CD4-positive, alpha-beta memory T cell (primary cell): ENCODE measurements at places on chromosomes 7 and 10. TPM values are rescaled to one million over a fixed set of nuclear protein-coding genes. Genes with fewer than 3 reads are reported as not detected.

DNA sequence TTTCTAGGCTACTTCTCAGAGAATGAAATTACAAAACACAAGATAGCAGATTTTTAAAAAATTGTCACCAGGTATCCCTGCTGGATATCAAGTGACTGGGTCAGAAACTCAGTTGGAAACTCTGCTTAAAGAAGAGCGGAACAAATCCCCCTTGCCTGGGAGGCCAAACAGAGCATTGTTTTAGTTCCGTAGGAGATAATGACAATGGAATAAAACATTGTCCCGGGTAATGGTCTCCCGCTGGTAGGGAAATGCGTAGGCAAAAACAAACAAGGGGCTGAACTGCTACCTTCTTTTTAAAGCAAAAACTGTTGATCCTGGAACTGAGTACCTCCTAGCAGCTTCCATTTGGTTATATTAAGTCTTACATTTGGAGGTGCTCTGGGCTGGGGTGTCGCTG lies 21.3 kb upstream of the VAX1 start:
- no peak overlapping the region for H3K27ac ChIP-seq
- no peak overlapping the region for H3K4me3 ChIP-seq
- H3K36me3 ChIP-seq, result no peaks in the 10 kb centered on the region
- H3K4me1 ChIP-seq, result peaks cover 14% of the 10 kb centered on the region
- H3K27me3 ChIP-seq, result peaks cover 35% of the 10 kb centered on the region

Gene UCMA
- not detected for total RNA-seq

GRCh38 chr10:78358982-78359381 lies 325.3 kb downstream of the RPS24 start:
- H3K4me3 ChIP-seq, result no peak overlapping the region
- no peak overlapping the region for H3K27ac ChIP-seq
- H3K27me3 ChIP-seq, result no peaks in the 10 kb centered on the region
- H3K4me1 ChIP-seq, result no peaks in the 10 kb centered on the region
- H3K36me3 ChIP-seq, result no peaks in the 10 kb centered on the region

DNA sequence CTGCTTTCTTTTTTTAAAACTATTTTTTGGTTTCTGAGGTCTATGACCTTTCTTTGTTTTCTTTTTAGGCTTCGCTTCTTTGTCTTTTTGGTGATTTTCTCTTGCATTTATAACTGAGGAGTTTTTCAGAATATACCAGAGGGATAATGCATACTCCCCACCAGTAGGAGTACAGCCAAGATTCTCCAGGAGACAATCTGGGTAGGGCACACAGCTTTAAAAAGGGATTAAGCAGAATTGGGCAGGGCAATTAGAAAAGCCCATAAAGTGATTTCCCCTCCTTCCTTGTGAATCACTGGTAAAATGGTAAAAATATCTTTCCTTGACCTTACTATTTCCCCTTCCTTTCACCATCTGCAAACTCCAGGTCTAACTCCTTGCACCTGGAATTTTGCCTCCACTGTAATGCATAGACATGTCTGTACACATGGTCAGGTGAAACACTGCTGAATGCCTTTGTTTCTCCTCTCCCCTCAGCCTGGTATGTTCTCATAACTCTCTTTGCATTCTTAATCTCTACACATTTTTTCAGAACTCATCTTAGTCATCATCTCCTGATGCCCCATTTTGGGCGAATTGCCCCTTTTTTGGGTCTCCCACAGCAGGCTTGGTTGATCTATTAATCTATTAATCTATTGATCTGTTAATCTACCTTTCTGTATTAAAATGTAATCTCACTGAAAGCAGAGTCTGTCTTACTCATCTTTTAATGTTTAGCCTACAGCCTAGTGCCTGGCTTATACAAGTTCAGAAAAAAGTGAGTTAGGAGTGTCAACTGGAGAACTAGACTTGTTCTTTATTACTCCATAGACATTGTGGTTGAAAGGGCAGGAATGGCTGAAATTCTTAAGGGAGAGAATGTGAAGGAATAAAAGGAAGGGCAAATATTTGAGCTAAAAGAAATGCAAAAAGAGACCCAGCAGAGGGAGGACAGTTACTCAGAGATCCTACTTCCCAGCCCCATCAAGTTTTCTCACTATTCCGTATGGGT lies 64.6 kb downstream of the MDFIC start:
- no peak overlapping the region for H3K27ac ChIP-seq
- H3K4me3 ChIP-seq, result no peak overlapping the region
- H3K4me1 ChIP-seq, result peaks cover 40% of the 10 kb centered on the region
- no peaks in the 10 kb centered on the region for H3K27me3 ChIP-seq

- H3K4me3 ChIP-seq, result no peak overlapping the region
- DNase-seq, result no peak
- H3K36me3 ChIP-seq, result no peaks in the 10 kb centered on the region
- no peaks in the 10 kb centered on the region for H3K4me1 ChIP-seq
- no peaks in the 10 kb centered on the region for H3K27me3 ChIP-seq
Observed at GRCh38 chr10:5951167-5951711, 26.1 kb downstream of the IL15RA start.

- no peaks in the 10 kb centered on the region for H3K36me3 ChIP-seq
- no peaks in the 10 kb centered on the region for H3K27me3 ChIP-seq
- H3K4me3 ChIP-seq, result no peak overlapping the region
- no peak for DNase-seq
- H3K27ac ChIP-seq, result peak overlapping the region; percentile 96
Observed at GRCh38 chr10:14648946-14649345, 125.8 kb downstream of the FAM107B start.

Gene IDI2
- not detected for total RNA-seq

GRCh38 chr10:24642921-24643678 lies 80.6 kb downstream of the ARHGAP21 start:
- no peak overlapping the region for H3K27ac ChIP-seq
- no peaks in the 10 kb centered on the region for H3K27me3 ChIP-seq
- no peak overlapping the region for H3K4me3 ChIP-seq
- DNase-seq, result peak; percentile 55
- H3K4me1 ChIP-seq, result peaks cover 11% of the 10 kb centered on the region
- no peaks in the 10 kb centered on the region for H3K36me3 ChIP-seq

DNA sequence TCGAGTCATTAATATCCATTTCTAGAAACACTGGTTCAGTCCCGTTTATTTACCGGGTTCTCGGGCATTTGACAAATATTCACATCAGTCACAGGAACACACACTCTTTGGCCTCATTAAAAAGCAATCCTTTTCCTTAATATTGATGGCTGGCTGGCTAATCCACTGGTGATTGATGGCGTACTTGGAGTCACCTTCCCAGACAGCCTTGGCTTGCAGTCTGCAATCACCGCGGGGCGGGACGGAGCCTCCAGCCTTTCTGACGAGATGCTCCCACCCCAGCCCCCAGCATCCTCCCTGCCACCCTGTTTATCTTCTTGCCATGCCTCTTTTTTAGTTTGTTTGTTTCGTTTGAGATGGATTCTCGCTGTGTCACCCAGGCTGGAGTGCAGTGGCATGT lies 36.6 kb downstream of the SRRM3 start:
- H3K27ac ChIP-seq, result no peak overlapping the region
- no peaks in the 10 kb centered on the region for H3K27me3 ChIP-seq
- DNase-seq, result no peak
- no peaks in the 10 kb centered on the region for H3K36me3 ChIP-seq
- no peak overlapping the region for H3K4me3 ChIP-seq
- H3K4me1 ChIP-seq, result peaks cover 5% of the 10 kb centered on the region

Gene FOXI2
- total RNA-seq, result not detected

GRCh38 chr7:92633211-92633906 lies 43.2 kb upstream of the FAM133B start:
- H3K4me1 ChIP-seq, result peaks cover 42% of the 10 kb centered on the region
- peak; percentile 72 for DNase-seq
- no peaks in the 10 kb centered on the region for H3K27me3 ChIP-seq
- H3K36me3 ChIP-seq, result no peaks in the 10 kb centered on the region
